ENCODE measurements at places on chromosomes 2 and 18. TPM values are rescaled to one million over a fixed set of nuclear protein-coding genes. Genes with fewer than 3 reads are reported as not detected.

- no peak for DNase-seq
These were observed 131.3 kb downstream of the INO80D start for GRCh38 chr2:205954707-205955106.

DNA sequence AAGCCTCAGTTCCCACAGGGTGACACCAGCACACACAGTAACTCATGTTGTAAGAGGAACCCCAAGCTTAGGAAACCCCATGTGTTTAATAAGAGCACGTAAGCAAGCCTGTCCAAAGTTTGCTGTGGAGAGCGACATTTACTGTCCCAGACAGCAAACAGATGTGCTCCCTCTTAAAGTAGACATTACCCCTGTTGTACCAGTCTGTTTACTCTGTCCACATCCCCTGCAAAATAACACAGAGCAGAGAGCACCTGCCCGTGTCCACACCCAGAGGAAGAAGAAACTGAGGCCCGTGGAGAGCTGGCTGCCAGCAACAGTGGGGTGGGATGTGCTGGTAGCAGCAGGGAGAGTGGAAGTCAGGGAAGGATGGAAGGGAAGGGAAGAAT is 243.5 kb downstream of the GBX2 start:
- no peak for DNase-seq

DNA sequence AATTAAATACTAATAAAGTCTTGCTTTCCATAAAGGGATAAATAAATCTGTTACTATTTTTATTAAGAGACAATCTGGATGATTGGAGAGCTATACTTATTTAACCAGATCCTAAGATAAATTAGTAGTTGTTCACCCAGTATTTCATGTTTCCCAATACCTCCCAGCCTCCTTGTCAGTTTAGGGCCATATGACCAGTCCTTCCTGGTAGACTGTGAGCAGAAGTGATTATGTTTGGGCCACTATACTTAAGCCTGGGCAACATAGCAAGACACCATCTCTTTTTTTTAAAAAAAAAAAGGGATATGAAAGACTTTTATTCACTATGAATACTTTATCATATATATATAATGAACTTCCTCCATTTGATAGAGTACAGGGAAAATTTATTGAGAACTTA is 48.8 kb upstream of the PPM1B start:
- no peak for DNase-seq

Gene BCL2L11
- polyA plus RNA-seq = 7.5 TPM

- DNase-seq = no peak
These were observed 290.8 kb upstream of the MYT1L start for GRCh38 chr2:2621855-2622254.
